Body of pancreas (tissue), 4 donors: ENCODE measurements at places on chromosomes 5 and 9.

- no peak for DNase-seq
- H3K4me1 ChIP-seq, result no peaks in the 10 kb centered on the region
- H3K27ac ChIP-seq, result no peak overlapping the region
- H3K36me3 ChIP-seq, result no peaks in the 10 kb centered on the region
- no peaks in the 10 kb centered on the region for H3K27me3 ChIP-seq
- H3K4me3 ChIP-seq, result no peak overlapping the region
Measured at GRCh38 chr5:353612-354580, 32.4 kb downstream of the AHRR start.

- no peaks in the 10 kb centered on the region for H3K4me1 ChIP-seq
- no peaks in the 10 kb centered on the region for H3K27me3 ChIP-seq
- H3K4me3 ChIP-seq, result no peak overlapping the region
- H3K36me3 ChIP-seq, result no peaks in the 10 kb centered on the region
- no peak for DNase-seq
Measured at GRCh38 chr5:117547192-117547591, 972.6 kb upstream of the SEMA6A start.

DNA sequence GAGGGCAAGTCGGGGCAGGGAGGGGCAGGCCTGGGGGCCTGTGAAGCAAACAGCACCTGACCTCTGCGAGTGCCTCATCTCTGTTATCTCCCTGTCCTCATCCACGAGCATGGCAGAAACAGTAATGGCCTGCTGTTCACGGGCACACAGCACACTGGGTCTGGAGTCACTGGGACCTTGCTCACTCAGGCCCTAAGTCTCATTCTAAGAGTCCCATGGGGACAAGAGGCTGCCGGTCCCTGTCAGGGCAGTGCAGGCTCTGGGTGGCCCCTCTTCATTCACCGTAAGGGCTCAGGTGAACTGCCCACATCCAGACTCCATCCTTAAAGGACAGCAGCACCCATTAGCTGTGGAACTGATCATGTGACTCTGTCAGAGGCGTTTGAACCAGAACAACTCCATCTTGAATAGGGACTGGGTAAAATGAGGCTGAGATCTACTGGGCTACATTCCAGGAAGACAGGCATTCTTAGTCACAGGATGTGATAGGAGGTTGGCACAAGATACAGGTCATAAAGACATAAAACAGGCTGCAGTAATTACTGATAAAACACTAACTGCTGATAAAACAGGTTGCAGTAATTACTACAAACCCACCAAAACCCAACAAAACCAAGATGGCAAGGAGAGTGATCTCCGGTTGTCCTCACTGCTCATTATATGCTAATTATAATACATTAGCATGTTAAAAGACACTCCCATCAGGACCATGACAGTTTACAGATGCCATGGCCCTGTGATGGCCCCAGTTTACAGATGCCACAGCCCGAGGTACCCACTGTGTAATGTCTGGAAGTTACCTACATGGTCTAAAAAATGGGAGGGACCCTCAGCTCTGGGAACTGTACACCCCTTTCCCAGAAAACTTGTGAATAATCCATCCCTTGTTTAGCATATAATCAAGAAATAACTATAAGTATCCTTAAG lies 28.7 kb downstream of the BICD2 start:
- H3K4me1 ChIP-seq, result peaks cover 33% of the 10 kb centered on the region
- no peaks in the 10 kb centered on the region for H3K36me3 ChIP-seq
- H3K27me3 ChIP-seq, result no peaks in the 10 kb centered on the region
- DNase-seq, result no peak

- peak overlapping the region; percentile 72 for H3K4me3 ChIP-seq
- H3K27ac ChIP-seq, result peak overlapping the region; percentile 99
- peaks cover 41% of the 10 kb centered on the region for H3K4me1 ChIP-seq
- no peak for DNase-seq
- no peaks in the 10 kb centered on the region for H3K27me3 ChIP-seq
- no peaks in the 10 kb centered on the region for H3K36me3 ChIP-seq
Measured at GRCh38 chr9:72363236-72363635, 1.8 kb downstream of the ZFAND5 start.

- H3K4me1 ChIP-seq, result no peaks in the 10 kb centered on the region
- H3K36me3 ChIP-seq, result peaks cover 2% of the 10 kb centered on the region
- H3K4me3 ChIP-seq, result no peak overlapping the region
- DNase-seq, result no peak
Measured at GRCh38 chr9:127473932-127474331, 22.6 kb downstream of the LRSAM1 start.

DNA sequence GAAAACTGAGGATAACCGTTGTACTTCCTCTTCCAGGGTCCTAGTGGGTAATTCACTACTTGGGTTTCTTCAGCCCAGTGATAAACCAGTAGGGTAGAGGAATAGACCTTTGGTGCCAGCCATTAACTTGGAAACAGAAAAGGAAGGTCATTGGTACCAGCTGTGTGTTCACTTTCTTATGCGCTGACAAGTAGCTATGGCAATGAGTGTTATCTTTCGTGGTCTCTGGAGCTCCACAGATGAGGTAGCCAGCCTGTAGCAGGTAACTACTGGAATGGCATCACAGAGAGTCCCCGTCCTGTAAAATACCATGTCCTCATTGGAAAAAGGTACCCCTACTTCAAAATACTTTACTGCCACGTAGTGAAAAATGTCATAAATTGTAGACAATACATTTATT lies 2.3 kb downstream of the UHRF2 start:
- H3K36me3 ChIP-seq, result no peaks in the 10 kb centered on the region
- H3K27me3 ChIP-seq, result no peaks in the 10 kb centered on the region

- H3K27ac ChIP-seq, result no peak overlapping the region
- no peaks in the 10 kb centered on the region for H3K36me3 ChIP-seq
- DNase-seq, result no peak
- no peak overlapping the region for H3K4me3 ChIP-seq
- H3K27me3 ChIP-seq, result no peaks in the 10 kb centered on the region
Measured at GRCh38 chr5:111552896-111553295, 40.6 kb upstream of the STARD4 start.

GRCh38 chr9:110753731-110754231 lies 85.2 kb downstream of the MUSK start:
- DNase-seq, result no peak
- H3K27me3 ChIP-seq, result no peaks in the 10 kb centered on the region
- H3K36me3 ChIP-seq, result no peaks in the 10 kb centered on the region
- H3K4me1 ChIP-seq, result no peaks in the 10 kb centered on the region
- H3K4me3 ChIP-seq, result no peak overlapping the region
- no peak overlapping the region for H3K27ac ChIP-seq

DNA sequence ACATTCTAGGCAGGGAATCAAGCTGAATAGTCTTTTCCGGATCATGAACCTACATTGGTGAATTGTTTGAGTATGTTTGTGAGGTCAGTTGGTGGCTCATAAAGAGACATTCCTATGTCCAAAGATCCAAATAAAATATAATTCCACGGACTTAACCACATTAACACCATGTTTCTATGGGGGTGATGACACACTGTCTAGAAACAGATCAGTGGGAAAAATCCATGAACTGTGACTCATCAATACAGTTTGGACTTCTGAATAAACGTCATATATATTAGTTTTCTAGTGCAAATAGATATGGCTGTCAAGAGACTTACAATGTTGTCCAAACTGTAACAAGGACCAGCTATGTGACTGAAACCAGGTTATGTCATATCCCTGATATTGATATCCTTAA lies 509.9 kb upstream of the TYRP1 start:
- no peaks in the 10 kb centered on the region for H3K4me1 ChIP-seq
- H3K27me3 ChIP-seq, result no peaks in the 10 kb centered on the region
- H3K27ac ChIP-seq, result no peak overlapping the region
- no peak overlapping the region for H3K4me3 ChIP-seq
- no peak for DNase-seq
- no peaks in the 10 kb centered on the region for H3K36me3 ChIP-seq

DNA sequence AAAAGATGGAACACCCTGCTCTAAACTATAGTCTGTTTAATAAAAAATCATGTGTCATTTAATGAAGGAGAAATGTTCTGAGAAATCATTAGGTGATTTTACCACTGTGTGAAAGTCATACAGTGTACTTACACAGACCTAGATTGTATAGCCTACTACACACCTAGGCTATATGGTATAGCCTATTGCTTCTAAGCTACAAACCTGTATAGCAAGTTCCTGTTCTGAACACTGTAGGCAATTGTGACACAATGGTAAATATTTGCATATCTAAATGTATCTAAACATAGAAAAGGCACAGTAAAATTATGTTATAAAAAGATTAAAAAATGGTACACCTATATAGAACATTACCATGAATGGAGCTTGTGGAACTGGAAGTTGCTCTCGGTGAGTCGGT lies 40.6 kb downstream of the EFNA5 start:
- no peaks in the 10 kb centered on the region for H3K27me3 ChIP-seq
- DNase-seq, result no peak
- no peak overlapping the region for H3K27ac ChIP-seq
- no peak overlapping the region for H3K4me3 ChIP-seq
- no peaks in the 10 kb centered on the region for H3K36me3 ChIP-seq
- H3K4me1 ChIP-seq, result no peaks in the 10 kb centered on the region
